ENCODE measurements at places on chromosomes 1 and 21.

DNA sequence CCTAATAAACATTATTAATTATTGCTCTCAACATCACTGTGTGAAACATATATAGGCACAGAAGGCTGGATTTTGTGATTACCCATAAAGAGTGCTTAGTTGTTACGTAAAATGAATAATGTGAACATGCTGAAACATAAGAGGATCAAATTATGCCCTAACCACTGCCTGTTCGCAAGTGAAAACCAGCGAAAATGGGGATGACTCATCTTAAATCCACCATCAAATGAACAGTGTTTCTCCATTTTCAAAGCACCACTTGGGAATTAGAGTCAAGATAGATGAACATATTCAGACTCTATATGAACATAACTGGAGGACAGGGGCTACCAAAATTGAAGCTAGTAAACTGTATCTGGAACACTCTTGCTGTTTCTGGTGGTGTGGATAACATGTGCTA, 386.2 kb downstream of the HHIPL2 start:
- DNase-seq = no peak

DNA sequence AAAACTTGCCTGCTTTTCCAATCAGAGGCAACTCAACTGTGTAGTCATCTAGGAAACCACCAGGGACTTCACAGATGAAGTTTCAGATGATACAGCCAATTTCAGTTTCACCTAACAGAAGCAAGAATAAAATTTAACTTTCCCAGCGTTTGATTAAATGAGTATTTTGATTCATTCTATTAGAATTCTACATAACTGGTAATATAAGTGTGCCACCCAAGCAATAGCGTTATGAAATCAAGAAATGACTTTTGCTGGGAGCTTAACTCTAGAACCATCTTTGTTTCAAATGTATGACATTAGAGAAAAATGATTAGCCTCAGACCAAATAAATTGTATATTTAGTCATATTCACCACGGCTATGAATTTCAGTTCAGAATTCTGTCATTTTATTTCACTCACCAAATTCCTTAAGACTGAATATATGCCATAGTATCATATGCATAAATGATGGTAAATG, 239.3 kb downstream of the NRIP1 start:
- no peak for DNase-seq

DNA sequence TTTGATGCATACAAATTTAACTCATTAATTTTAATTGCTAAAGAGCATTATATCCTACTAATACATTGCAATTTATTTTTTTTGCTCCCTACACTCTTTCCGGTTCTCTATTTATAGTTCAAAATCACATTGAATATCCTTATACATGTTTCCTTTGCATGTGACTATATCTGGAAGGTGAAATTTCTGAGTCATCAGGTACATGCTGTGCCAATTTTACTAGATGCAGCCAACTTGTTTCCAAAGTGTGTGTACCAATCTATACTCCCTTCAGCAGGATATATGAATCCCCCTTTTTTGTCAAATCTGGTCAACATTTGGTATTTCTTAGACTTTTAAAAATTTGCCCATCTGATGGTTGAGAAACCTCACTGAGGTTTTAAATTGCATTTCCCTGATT, 602.9 kb upstream of the CAMK1G start:
- no peak for DNase-seq

DNA sequence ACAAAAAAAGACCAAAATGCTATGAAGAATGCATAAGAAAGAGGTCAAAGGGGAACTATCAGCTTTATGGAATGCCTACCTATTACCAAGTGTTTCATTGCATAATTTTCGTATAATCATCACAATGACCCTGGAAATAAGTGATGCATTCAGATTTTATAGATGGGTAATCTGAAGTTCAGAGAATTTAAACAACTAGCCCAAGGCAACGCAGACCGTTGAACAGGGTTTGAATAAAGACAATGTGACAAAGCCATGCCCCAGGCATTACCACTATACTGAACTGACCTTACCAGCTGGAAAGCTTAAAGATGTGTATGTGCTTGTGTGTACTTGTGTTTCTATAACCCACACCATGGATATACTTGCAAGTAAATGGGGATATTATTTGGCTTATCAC, 827.6 kb upstream of the ADGRL2 start:
- no peak for DNase-seq

DNA sequence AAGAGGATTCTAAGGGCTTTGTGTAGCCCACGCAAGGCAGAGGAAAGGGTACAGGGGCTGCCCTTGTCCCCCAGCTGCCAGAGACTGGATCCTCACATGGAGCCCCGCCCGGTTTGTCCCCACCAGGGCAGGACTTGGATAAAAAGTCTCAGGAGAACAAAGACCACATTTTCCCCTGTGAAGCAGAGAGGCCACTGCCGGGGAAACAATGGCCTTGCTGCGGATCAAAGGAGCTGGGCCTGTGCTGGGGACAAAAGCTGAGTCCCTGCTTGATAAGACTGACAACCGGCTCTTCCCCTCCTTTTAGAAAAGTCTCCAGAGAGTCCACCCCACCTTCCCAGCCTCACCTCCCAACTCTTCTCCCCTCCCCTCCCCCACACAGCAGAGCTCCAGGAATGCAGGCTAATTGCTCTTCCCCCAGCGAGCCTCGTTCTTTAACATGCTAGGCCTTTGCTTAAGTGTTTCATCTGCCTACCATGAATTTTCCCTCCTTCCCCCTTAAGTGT, 142.4 kb downstream of the PLPP3 start:
- DNase-seq = no peak

- DNase-seq = peak; percentile 77
These were observed 11.5 kb downstream of the ARHGEF10L start for GRCh38 chr1:17550729-17551584.
